ENCODE measurements at places on chromosomes 4 and X.

DNA sequence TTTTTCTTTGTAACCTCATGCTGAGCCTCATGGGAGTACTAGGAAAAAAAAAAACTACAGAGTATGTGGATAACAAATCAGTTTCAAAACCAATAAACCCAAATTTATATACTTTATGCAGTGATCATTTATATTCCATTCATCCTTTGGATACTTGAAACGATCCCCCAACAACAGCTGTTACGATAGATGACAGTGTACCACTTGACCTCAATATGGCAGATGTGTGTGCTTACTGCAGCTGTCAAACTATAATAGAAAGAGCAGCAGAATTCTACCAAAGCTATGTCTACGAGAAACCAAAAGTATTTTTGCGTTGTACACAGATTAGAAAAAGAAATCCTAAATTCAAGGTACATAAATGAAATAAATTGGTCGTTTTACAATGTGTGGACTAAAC, 337.8 kb downstream of the PDGFC start:
- no peak for DNase-seq

DNA sequence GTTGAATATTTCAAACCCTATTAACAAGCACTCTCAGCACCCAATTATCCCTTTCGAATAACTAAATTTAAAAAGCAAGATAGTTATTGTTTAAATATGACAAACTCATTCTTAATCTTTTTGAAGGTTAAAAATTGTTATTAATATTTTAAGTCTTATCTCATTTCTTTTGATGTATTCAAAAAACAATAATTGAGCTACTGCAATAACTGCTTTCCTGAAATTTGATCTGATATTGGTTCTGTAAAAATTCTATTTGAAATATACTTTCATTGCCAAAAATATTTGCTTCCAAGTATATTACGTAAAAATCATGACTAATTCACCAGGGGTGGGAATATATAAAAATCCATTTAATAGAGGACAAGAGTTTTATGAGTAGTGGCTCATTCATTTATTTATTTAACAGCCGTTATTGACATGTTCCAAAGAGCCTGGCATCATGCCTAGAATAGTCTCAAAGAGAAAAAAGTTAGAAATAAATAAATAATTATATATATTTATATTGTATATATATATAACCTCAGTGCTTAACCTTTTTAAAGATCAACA, 34.4 kb downstream of the GLRA3 start:
- no peak for DNase-seq

GRCh38 chr4:75777589-75777988, 53.2 kb downstream of the USO1 start:
- DNase-seq = no peak

- DNase-seq = no peak
These were observed 373.6 kb downstream of the FBXW7 start for GRCh38 chr4:152162331-152162697.

- no peak for DNase-seq
These were observed 215.6 kb upstream of the GYPA start for GRCh38 chr4:144355811-144356757.

GRCh38 chrX:70117738-70118137, 15.5 kb upstream of the IGBP1 start:
- no peak for DNase-seq

DNA sequence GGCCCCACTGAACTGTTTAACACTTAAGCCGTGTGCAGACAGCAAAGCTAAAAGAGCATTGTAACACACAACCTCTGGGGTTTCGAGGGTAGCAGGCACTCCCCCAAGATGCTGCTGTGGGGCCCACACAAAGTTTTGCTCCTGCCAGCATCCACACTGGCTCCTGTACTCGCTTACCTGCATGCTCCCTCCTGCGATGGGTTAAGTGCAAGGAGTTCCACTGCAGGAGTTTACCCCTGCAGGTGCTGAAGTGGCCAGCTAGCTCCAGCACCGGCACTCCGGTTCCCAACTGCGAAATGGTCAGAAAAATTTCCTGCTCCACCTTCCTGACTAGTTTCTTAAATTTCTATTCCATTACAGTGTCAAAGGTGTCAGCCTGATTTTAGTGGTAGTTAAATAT, 443.5 kb downstream of the PCDH10 start:
- no peak for DNase-seq

DNA sequence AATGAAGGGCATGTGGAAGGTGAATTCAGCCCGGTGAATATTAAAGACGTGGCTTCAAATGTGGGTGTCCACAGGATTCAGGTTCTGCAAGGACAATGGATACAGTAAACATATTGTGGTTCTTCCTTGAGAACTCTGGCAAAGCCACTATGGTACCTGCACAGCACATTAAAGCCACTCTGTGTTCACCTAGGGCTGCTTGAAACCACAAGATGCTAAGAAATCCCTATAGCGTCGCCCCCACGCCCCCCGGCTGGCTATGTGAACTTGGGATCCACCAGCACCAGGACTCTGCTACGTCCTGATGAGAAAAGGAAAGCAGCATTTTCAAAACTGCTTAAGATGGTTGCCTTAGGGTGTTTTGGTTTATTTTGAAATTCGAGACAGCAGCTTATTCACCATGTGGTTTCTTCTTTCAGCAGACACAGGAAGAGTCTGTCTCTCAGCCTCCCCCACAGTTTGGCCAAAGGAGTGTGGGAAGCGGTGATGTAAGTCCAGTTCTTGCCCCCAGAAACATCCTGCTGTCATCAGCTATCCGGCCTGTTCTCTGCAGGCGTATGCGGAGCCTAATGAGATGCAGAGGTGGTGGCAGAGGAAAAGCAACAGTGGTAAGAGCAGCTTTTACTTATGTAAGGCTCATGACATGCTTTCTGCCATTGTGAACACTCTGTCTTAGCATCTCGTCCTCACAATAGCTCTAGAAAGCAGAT, 111.5 kb downstream of the AFAP1 start:
- DNase-seq = peak; percentile 72

- no peak for DNase-seq
These were observed 365.5 kb downstream of the GBA3 start for GRCh38 chr4:23058165-23058776.

All from CD4-positive, alpha-beta T cell (primary cell).